ENCODE measurements at places on chromosomes 1 and 21.

DNA sequence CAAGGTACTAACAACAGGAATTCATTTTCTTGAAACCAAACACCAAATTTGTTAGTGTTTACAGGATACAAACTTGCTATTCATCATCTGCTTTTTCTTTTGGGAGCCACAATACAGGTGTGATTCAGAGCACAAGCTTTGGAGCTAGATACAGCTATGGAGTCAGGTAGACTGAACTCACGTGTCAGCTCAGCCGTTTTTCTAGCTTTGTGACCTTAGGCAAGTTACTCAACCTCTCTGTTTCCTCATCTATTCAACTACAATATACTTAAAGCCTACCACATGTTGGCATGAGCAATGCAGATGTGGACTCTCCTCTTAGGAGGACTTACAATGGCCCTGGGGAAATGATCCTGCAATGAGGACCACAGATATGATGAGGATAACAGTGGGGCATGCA is 6.3 kb downstream of the HTR1D start:
- DNase-seq, result no peak

DNA sequence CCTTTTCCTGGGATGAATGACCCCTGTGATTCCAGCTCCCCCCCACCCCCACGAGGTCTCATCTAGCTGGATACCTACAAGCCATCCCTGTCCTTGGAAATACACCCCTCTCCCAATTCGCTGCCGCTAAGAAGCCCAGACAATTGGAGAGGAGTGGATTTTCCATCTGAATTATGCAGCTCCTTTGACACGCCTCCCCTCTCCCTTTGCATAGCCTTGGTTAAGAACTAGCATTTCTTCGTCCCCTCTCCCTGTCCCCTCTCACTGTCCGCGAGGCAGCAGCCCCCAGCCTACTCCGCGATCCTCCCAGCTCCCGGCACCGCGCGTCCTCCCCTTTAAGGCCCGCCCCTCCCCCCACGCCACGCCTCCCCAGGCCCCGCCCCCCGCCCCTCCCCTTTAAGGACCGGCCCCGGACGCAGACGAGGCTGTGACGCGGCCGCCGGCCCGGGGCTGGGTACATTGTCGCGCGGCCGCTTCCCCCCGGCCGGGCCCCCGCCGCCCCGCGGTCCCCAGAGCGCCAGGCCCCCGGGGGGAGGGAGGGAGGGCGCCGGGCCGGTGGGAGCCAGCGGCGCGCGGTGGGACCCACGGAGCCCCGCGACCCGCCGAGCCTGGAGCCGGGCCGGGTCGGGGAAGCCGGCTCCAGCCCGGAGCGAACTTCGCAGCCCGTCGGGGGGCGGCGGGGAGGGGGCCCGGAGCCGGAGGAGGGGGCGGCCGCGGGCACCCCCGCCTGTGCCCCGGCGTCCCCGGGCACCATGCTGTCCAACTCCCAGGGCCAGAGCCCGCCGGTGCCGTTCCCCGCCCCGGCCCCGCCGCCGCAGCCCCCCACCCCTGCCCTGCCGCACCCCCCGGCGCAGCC is at the start of gene MAPKAPK2:
Gene MAPKAPK2, plus strand, starts transcription at position 428 of the 856 bp plus-strand sequence. Its CDS starts 325 bp downstream, at position 753.
- DNase-seq, result peak; percentile 87

DNA sequence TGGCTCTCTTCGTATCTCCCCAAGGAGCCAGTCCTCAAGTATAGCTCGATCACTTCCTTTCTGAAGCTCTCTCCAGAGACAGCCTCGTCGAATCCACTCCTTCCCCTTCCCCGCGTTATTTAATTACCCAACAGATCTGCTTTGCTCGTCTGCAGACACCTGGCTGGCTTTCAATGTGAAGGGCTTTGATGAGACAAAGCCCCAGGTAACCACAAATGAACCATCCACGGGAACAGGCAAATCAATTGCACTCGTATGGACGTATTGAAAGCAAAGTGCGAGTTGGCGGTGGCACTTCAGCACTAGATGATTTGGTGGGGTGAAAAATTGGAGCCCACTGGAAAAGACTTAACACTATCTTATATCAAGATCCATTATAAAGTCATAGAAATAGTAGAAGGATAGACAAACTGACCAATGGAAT is 364 bp upstream of the BCAR3 start:
- no peak for DNase-seq

DNA sequence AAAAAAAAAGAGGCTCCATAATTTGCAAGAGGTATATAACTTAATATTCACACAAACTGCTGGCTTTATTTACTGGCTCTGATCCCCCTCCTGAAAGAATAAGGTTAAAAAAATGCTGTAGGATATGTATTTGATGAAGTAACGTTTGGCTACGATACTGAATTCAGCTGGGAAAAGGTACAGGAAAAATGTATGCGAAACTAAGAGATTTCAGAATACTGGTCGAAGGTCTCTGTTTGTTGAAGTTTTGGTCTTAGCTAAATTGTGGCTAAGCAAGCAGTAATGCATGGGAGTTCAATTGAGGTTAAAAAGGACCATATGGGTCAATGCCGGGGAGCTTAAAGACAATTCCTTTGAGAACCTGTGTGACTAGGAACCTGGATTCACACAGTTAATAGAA is 355.5 kb upstream of the NCAM2 start:
- no peak for DNase-seq

GRCh38 chr1:113579256-113580018 is 179.8 kb downstream of the PHTF1 start:
- DNase-seq, result no peak

DNA sequence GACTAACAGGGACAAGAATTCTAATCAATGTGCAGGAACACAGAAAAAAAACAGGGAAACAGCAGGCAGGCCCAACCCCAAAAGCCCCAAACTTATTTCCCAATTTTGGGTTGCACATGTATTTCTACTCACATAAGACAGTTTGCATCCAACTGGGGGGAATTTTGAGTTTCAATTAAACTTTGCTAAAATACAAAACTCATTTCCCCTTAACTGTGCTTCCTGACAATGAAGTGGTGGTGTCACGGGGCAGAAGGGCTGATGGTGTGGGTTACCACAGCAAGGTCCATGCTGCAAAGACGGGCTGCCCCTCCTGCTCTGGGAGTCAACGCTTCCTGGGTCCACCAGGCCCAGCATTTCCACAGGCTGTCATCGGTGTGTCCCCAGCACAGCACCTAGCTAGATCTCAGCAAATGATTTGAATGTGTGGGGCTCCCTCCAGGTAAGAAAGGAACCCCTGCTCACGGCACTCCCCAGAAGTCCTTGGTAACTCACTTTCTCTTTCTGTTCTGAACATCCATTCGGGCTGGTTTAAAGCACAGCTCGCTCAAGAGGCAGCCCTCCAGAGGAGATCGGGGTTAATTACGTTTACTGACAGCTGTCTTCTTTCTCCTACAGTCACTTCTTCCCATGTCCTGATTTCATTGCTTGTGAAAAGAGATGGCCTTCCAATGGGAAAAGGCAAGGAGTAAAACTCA is 27.4 kb downstream of the HIVEP3 start:
- DNase-seq, result peak; percentile 78

DNA sequence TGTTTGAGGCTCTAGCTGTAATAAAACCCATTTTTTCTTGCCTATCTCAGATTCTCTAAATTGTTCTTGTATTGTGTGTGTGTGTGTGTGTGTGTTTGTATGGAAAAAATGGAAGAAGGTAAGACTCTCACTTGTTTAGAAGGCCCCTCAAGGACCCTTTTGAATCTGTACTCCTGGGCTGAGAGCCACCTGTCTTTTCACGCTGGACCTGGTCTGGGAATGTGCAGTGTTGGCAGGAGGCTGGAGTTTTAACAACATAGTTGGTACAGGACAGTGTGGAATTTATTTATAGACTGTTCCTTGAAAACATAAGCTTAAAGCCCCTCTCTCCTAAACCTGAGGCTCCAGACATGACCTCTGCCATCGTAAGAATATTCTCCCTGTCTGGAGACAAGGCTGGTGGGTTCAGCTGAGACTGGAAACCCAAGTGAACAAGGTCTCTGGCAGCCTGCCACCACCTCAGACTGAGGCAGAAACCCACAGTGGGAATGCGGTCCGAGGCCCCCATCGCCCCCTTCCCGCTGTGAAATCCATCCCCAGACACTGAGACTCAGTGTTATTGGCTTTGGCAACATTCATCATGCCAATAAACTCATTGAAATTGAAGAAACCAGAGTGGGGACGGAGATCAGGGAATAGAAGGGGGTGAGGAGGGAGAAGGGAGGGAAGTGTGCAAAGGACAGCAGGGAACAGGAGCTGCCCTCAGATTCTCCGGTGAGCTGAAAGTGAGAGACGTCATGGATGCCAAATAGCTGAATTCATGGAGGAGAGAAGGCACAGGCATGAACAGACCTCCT is 24.6 kb upstream of the PLXNA2 start:
- DNase-seq, result no peak

DNA sequence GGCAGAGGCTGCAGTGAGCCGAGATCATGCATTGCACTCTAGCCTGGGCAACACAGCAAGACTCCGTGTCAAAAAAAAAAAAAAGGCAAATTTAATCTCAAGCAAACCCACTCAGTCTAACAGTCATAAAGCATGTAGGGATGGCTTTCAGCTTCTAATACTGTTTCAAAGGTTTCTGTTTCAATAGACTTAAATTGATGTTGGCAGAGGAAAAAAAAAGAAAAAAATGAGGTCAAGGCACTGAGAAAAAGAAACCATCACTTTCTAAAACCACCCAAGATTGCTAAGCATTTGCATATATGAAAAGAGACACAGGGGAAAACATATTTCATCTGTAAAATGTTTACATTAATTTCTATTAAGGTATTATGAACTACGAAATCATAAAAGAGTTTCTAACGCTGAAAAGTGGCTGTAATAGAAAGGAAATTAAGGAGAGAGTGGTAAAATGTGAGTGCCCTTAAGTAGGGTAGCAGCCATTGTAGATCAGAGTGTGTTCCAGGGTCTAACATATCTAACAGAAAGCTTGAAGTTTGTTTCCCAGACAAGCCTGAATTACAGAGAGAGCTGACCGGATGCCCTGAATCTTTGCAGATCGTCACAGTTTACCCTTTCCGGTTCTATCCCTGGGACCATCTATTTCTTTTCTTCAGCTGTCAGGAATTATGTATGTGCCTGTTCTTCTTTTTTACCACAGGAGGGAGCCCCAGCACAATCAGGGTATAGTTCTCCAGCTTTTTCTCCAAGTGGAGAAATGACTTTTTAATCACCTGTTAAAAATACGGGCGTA is 70.0 kb downstream of the PLD5 start:
- peak; percentile 32 for DNase-seq

GRCh38 chr1:228144193-228144992 is 4.3 kb downstream of the GUK1 start:
- no peak for DNase-seq

GRCh38 chr1:92929461-92929860 is 31.8 kb downstream of the DIPK1A start:
- DNase-seq, result no peak

GRCh38 chr1:241557551-241558193 is 25.5 kb downstream of the KMO start:
- DNase-seq, result no peak

DNA sequence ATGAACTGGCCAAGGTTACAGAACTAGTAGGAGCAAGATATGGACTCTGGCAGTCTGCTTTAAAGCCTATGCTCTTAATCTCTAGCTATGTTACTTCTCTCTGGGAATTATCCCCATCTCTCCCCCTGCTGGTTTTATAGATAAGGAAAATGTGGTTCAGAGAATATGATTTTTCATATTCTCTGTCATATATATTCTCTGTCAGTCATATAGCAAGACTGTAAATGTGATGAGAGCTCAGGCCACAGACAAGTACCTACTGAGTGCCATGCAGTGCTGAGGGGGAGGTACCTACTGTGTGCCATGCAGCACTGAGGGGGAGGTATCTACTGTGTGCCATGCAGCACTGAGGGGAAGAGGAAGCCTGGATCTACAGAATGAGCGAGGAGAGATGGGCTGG is 220.3 kb upstream of the FGGY start:
- DNase-seq, result peak; percentile 82

DNA sequence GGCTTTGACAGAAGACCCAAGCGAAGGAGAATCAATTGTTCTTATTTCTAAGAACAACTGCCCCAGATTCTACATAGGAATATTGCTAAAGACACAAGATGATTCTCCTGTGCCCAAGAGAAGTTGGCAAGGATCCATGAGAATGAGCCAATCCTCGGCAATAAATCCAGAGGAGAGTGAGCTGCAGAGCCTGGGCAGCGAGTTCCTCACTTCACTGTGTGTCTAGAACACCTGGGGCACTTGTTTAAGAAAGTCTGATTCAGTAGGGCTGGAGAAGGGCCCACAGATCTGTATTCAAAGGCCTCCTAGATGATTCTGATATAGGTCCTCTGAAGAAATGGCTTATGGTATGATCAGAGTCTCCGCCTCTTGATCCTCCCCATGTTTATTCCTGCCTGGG is 31.8 kb downstream of the GADD45A start:
- no peak for DNase-seq

- DNase-seq, result peak; percentile 64
These were observed 34.9 kb downstream of the CENPF start for GRCh38 chr1:214637722-214638458.

GRCh38 chr1:16717336-16718098 is 22.8 kb upstream of the RNU1-4 start:
- DNase-seq, result peak; percentile 41

DNA sequence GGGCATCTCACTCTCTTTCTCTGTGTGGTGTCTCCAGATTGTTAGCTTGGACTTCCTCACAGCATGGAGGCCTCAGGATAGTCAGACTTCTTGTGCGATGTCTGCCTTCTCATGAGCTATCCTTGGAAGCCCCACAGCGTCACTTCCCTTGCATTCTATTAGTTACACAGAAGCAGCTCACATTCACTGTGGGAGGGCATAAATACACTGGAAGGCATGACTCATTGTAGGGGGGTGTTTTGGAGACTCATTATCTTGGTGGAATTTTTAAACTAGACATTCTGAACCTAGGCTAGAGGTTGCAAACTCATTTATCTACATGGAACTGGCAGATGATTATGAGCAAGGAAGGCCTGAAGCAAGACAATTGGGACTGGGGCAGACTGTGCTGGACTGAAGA is 21.4 kb upstream of the FASLG start:
- DNase-seq, result peak; percentile 52
